ENCODE measurements at places on chromosomes 1 and 21. TPM values are rescaled to one million over a fixed set of nuclear protein-coding genes. Genes with fewer than 3 reads are reported as not detected.

RAB7B gene
- total RNA-seq: not detected

RGS13 gene
- total RNA-seq: not detected

TCEA3 gene
- 4.7 TPM for total RNA-seq

- peak overlapping the region; percentile 41 for H3K27ac ChIP-seq
- peak; percentile 21 for DNase-seq
- peaks cover 6% of the 10 kb centered on the region for H3K36me3 ChIP-seq
- H3K4me3 ChIP-seq: peak overlapping the region; percentile 87
- no peaks in the 10 kb centered on the region for H3K27me3 ChIP-seq
- peaks cover 26% of the 10 kb centered on the region for H3K4me1 ChIP-seq
Measured at GRCh38 chr1:5993556-5994491, 1.6 kb upstream of the NPHP4 start.

- no peak for DNase-seq
- H3K36me3 ChIP-seq: no peaks in the 10 kb centered on the region
- no peak overlapping the region for H3K4me3 ChIP-seq
- H3K27ac ChIP-seq: no peak overlapping the region
- no peaks in the 10 kb centered on the region for H3K27me3 ChIP-seq
Measured at GRCh38 chr1:235858766-235859165, 7.9 kb downstream of the LYST start.

Measured in activated T-cell treated with anti-CD3 and anti-CD28 coated beads, Interleukin-2, amount 50 U/mL, for 72 hours (primary cell).